ENCODE measurements at places on chromosomes 7 and 10.

DNA sequence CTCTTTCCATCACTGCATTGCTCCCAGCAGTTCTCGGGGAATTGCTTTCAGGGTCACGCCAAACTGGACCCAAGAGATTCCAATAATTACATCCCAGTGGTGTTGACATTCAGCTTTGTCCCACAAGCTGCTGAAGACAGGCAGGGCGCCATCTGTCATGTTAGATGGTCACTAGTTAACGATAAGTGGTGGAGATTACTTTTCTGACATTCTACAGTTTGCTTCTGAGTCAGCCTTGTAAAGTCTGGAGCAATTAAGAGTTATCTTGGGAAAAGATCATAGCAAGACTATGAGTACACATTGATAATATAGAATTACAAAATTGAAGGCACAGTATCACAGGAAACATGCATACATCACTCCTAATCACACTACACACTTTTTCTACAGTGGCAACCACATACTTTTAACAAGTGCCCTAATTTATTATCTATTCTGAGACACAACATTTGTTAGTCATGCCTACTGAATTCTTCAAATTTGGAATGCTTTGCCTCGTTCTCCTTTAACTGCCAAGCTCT is 41.9 kb downstream of the SEMA3C start:
- peak; percentile 94 for DNase-seq

- no peak for DNase-seq
Measured at GRCh38 chr7:110871856-110872255, 219.1 kb upstream of the LRRN3 start.

DNA sequence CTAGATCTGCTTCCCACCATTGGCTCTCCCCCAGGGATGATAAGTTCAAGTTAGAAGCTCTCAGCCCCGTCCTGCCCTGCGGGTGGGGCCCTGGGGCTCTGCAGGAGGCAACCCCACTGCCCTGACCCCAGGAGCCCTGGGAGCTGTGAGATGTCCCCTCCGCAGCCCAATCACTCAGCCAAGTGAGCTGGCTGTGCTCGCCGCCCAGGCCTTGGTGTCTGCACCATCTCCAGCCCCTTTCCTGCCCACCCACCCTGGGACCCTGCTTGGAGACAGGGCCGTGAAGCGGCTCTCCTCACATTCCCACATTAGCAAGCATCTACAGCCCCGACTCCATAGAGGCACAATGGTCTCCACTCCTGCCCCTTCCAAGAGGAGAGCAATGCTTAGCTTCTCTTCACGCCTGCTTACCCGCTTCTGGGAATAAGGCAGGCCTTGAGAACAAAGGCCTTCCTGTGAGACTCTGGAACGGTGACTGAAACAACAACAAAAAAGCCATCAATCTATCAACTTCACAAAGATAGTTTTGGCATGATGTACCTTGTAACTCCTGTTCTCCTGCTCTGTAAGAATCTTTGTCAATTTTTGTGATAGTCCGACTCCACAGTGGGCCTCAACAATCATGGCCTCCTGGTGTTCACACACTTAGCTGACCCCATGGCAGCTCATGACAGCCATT is 67.7 kb downstream of the FOXL3 start:
- DNase-seq = no peak

DNA sequence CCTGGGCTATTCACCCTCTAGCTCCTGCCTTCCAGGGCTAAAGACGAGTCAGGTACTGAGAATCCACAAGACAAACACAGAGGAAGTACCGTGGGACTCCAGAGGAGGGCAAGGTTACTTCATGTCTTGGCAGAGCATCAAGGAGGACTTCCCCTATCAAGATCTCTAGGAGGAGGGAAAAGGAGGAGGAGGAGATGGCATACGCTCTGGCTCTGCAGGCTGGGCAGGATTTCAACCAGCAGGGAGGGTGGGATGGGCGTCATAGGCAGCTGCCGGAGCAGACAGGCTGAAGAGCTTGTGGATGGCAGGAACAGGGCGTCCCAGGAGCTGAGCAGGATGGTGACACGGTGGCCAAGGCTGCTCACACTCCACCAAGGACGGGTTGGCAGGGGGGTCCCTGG is 21.3 kb downstream of the MDH2 start:
- DNase-seq = peak; percentile 96

DNA sequence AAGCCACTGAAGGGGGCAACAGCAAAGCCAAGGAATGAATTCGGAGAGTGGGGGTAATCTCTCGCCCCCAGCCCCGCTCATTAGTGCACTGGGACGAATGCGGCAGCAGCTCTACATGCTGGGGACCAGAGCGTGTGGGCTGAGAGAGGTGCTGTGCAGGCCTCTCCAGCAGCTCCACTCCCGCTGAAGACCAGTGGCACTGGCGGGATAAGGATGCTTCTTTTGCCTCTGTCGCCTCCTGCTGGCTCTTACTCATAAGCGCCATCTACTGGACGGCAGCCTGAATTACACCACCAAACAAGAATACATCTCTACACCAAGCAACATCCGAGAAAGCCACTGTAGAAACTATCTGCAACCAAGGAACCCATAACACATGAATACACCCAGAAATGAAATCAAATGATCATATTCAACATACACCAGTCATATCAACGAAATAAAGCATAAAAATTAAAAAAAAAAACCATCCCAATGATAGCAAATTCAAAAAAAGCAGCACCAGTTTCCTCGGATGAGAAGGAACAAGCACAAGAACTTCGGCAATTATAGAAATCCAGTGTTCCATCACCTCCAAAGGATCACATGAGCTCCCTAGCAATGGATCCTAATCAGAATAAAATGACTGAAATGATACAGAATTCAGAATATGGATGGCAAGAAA is 79.0 kb upstream of the TMEM168 start:
- peak; percentile 15 for DNase-seq

DNA sequence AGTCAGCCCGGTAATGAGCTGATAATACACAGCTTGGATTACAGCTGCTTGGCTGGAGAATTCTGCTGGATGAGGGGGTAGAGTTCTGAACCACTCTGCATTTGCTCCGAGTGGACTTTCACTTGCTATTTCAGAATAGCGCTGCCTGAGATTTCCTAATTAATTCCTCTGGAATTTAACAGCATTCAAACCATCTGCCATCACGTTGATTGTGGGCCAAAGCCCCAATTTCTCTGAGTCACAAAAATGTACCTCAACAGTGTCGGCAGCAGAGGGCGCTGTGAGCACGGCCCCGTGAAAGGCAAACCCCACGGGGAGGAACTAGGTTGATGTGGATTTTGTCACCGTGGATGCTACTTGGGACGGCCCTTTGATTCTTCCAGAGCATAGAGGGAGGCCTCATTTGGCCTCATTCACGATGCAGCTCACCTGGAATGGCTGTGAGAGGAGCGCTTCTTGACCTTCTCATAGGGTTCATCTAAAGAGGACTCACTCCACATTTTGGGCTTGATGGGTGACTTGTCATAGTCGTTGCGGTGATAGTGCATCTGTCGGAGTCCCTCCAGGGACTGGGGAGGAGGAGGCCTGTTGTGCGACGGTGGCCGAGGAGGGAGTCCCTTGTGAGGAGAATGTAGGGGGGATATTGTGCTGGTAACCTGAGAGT is 73.3 kb downstream of the PRPF18 start:
- peak; percentile 27 for DNase-seq

GRCh38 chr10:70296406-70296899 is 12.6 kb upstream of the NPFFR1 start:
- peak; percentile 87 for DNase-seq

- DNase-seq = no peak
Measured at GRCh38 chr10:86536294-86536861, 14.8 kb upstream of the WAPL start.

GRCh38 chr10:119541459-119542356 is 811 bp downstream of the RGS10 start:
- DNase-seq = no peak

GRCh38 chr10:44818701-44819127 is 92.4 kb upstream of the TMEM72 start:
- DNase-seq = no peak

DNA sequence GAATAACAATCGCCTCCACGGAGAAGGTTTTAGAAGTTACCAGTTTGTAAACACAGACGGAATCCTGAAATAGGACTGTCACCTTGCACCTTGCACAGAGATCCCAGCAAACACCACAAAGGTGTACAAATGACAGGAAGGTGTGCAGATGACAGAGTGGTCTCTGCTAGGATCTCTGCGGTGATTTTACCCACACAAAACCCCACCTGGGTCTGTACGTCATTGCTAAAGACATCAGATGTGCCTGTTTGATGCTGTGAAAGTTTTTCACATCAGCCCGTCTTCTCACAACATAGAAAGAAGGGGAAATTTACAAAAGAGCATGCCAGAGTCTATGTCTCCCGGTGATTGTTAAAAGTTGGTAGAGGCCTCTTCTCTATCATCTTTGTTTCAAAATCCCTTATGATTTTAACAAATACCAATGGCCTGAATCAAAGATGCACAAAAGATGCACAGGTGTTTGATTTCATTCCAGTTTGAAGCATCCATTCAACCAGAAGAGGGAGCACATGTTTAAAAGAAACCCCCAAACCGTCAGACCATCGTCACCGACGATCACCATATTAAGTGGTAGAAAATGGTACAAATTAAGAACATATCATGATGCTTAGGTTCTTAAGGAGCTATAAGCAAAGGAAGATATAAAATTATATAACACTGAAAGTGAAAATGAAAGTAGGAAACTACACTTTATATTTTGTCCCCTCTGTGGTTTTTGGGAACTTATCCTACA is 576.5 kb downstream of the PTPRN2 start:
- DNase-seq = peak; percentile 24

- DNase-seq = peak; percentile 50
Measured at GRCh38 chr7:130875265-130875741, 141.3 kb upstream of the KLF14 start.

GRCh38 chr7:69847921-69848612 is 249.8 kb downstream of the AUTS2 start:
- DNase-seq = no peak

DNA sequence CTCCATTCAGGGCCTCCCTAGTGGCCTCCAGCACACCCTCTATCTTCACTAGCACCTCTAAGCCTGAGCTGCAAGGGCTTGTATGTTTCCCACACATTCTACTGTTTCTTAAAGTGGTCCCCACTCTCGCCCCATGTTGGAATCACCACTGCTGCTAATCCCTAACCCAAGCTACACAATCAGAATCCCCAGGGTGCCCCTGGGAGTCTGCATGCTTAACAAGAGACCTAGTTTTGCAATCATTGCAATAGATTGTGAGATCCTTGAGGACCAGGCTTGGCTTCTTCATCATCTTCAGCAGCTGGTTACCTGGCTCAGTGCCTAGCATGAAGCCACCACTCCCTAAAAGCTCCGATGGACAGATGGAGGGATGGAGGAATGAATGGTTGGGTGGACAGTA is 113.9 kb downstream of the MYOF start:
- no peak for DNase-seq

GRCh38 chr10:14240253-14241189 is 90.2 kb downstream of the FRMD4A start:
- no peak for DNase-seq

DNA sequence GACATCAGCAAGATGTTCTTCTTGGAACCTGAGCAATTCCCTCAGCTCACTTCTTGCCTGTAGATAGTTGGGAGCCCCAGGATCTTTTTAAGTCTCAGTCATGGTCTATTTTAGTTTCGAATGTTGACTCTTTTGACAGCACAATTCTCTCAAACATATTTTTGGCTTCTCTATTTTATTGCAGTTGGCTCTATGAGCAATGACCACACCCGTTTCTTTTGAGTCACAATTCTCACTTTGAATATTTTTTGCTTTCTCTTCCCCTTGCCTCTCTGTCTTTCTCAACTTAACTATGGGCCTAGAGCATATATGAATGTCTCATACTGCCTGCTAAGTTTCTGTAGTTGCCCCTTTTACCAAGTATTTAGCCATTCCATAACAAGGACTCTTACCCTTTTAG is 222.8 kb downstream of the PTN start:
- no peak for DNase-seq

- peak; percentile 67 for DNase-seq
Measured at GRCh38 chr7:39414224-39415035, 151.8 kb upstream of the YAE1 start.

DNA sequence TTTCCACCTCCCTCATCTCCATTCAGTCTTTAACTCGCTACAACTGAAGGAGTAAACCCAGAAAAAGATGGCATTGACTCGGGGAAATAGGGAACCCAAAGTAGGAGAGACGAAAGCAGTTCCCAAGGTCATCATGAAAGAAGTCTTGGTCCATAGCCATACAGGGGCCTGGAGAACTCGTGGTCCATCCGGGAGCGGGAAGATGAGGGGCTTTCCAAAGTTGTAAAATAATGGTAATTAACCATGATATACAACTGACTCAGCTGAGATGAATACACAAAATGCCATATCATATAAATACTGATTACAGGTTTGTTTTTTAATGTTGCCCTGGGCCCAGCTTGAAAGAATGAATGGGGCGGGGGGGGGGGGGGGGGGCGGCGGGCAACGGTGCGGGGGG is 32.3 kb downstream of the RBM17 start:
- DNase-seq = no peak

DNA sequence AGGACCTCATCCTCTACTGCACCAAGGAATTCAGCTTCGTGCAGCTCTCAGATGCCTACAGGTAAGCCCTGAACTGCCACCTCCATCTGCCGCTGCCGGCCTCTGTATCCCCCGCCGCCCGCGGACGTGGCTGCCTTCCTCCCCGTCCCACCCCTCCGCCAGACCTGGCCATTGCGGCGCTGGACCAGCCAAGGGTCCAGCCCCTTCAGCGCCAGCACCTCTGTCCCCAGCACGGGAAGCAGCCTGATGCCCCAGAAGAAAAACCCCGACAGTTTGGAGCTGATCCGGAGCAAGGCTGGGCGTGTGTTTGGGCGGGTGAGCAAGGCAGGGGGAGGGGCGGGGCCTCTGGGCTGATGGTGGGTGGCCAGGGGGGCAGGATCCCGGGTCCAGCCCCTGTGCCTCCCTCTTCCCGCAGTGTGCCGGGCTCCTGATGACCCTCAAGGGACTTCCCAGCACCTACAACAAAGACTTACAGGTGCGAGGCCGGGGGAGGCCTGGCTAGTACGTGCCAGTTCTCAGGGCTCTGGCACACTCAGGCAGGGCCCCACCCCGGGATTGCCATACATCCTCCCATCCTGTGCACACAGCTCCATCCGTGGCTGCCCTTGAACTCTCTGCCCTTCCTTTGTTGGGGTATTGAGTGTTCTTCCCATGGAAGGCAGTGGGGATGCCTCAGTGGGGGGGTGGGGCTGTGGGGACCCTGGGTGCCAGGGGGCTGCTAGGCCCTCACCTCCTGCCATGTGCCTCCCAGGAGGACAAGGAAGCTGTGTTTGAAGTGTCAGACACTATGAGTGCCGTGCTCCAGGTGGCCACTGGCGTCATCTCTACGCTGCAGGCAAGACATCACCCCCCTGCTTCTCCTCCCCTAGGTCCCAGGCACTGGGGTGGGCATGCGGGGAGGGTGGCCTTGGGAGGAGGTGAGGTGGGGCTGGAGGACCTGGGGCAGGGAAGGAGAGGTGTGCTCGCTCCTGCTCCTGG is 13.5 kb downstream of the ASL start:
- DNase-seq = no peak

- DNase-seq = peak; percentile 70
Measured at GRCh38 chr7:40199076-40199802, 64.4 kb downstream of the SUGCT start.

DNA sequence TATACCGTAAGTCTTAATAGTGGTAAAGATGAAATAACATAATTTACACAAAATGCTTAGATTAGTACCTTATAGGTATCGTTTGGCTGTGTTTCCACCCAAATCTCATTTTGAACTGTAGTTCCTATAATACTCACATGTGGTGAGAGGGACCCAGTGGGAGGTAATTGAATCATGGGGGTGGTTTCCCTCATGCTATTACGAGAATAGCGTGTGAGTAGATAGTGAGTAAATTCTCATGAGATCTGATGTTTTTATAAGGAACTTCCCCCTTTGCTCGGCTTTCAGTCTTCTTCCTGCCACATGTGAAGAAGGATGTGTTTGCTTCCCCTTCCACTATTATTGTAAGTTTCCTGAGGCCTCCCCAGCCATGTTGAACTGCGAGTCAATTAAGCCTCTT is 426.3 kb upstream of the POT1 start:
- no peak for DNase-seq

Measured in M059J (cell line).